ENCODE measurements at places on chromosomes 16 and 17.

GRCh38 chr17:45923511-45924268 lies 29.3 kb downstream of the MAPT start:
- DNase-seq, result no peak

GRCh38 chr16:18841833-18842525 lies 40.6 kb upstream of the ARL6IP1 start:
- DNase-seq, result no peak

DNA sequence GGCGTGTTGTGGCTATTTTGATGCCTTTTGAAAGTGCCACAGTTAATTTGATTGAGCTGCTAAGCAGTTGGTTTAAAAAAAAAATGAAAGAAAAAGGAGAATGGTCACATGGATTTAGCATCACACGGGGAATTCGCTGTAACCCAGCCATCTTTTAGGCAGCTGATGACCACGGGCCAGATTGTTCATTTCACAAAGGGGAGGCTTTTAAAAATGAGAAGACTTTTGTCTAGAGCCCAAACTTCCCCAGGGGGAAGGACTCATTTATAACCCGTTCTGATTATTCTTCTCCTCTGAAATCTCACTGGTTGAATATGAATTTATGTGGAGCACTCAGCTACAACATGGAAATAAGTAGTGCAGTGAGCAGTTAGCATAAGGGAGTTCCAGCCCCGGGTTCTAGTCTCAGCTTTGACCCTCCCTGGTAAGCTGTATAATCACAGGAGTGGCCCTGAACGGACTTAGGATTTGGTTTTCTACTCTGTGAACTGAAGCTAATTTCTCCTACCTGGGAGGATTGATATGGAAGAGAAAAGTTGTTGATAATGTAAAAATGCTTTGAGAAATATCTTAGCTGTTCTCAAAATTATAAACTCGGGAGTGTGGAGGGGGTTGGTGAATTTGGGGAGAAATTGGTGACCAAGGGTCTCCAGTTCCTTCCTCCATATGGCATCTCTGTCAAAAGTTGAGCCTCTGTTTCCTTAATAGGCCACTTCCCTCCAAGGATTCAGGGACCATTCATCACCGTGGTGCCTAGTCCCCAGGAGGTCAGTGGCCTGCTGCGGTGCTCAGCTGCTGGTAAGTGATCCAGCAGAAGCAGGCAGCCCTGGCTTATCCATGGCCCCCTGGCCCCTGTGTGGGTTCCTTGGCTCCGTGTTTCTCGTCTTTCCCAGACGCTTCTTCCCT lies 76.4 kb upstream of the TBX2 start:
- DNase-seq, result no peak

DNA sequence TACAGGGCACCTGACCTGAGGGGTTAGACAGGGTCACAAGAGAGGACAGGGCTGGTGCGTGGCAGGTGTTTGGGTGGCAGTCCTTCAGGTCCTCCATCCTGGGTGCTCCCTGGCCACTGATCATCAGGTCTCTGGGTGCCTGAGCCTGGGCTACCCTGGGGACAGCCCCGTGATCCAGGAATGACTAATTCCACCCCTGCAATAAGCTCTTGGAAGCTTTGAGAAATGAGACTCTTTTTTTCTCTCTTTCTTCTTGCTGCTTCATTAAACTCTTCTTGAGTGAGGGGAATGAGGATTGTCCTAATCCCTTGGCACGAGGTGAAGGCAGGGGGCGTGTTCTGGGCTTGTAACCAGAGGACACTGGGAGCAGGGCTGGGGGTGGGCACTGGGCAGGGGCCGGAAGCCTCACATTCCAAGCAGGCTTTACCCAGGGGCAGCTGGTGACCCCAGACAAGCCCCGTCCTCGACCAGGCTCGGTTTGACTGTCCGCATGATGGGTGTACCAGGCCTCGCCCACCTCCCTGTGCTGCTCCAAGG lies 21.4 kb upstream of the SPNS2 start:
- DNase-seq, result no peak

DNA sequence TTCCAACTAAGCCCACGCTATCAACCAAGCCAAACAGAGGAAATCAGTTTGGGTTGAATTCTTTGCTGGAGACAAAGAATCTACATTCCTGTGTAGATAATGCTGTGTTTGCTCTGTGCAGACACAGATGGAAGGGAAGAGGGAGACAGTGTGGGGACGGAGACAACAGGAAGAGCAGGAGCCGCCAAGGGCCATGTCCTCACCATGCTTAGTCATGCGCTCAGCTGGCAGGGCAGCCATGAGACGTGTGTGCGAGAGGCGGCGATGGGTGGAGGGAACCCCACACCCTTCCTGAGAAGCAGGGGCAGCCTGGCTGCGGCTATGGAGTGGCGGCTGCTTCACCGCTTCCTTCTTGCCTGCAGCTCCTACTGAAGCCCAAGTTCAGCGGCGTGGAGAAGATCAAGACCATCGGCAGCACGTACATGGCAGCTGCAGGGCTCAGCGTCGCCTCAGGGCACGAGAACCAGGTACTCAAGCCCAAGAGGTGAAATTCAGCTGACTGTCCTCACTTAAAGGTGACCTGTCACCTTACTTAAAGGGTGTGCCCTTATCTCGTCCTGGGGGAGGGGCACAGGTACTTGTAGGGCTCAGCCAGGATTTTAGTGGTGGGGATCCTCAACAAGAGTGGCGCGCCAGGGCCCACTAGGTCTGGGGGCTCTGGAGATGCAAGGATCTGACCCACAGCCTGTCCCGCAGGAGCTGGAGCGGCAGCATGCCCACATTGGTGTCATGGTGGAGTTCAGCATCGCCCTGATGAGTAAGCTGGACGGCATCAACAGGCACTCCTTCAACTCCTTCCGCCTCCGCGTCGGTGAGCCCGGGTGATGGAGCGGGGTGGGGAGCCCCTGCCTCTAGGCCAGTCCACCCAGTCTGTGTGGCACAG lies 47.5 kb downstream of the ADCY7 start:
- peak; percentile 38 for DNase-seq

DNA sequence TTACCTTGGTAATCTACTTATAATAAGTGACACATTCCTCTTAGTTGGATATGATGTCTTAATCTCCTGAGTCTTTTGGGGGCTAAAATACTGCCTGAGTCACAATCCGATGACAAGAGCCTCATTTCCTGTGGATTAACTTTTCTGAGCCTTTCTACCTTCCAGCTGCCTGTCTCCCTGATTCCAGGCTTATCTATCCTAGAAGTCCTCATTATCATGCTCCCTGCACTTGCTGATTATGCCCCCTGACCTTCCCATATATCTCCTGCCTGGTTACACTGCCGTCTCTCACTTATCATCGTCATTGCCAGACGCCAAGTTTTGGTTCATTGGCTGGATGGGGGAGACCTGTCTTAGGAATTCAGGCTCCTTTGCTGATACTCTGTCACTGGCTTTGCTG lies 727.4 kb upstream of the CA10 start:
- DNase-seq, result no peak
